Gastrocnemius medialis (tissue), 4 donors: ENCODE measurements at places on chromosomes 11 and 22. TPM values are rescaled to one million over a fixed set of nuclear protein-coding genes. Genes with fewer than 3 reads are reported as not detected.

DNA sequence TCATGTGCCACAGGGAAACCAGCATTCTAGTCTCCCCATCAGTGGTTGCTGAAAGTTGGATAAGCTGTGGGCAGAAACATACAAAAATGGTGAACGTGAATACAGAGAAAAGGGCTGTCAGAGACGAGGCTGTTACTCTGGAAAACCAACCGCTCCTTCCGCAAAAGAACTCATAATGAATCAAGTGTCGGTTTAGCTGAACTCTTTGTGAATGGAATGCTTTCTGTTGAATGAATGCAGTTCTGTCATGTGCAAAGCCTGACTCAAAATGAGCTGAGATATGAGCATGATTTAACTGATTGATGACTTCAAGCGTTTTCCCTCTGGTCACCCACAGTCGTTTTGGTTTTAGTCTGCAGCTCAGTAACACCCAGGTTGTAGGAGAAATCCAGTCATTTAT lies 298.3 kb downstream of the ETS1 start:
- no peak overlapping the region for H3K4me3 ChIP-seq
- H3K27ac ChIP-seq: no peak overlapping the region
- DNase-seq: no peak

DNA sequence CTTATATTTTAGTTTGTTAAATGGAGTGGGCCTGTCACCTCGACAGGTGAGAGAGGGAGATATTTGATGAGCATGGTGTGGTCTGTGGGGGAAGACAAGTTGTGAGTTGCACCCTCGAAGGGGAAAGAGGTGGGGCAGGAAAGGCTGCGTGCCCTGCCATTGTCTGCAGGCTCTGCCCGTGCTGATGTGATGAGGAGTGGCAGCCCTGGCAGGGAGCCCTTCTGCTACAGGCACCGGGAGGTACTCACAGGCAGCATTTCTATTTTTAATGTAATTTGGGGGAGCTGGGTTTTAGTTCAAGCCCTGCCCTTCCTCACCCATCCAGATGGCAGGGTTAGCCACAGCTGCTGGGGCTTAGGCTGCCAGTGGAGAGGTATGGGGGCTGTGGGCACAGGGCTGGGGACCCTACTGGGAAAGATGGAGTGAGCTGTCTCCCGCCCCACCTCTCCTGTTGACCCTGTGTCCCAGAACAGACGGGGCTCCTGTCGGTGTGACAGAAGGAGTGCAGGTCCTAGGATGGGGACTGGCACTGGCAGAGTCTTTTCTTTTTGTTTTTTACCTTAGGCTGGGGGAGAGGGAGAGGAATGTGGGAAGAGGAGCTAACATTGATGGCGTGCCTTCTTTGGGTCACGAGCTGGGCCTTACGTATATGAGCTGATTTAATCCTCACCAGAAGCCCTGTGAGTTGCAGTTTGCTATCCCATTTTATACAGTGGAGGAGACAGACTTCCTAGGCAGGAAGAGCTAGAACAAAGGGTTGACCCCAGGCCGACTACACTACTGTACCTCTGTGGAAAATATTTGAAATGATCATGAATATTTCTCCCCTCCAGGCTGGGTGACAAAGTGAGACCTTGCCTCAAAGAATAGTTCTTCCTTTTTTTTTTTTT lies 51.6 kb downstream of the CEP164 start:
- DNase-seq: no peak
- no peak overlapping the region for H3K27ac ChIP-seq
- peaks cover 9% of the 10 kb centered on the region for H3K36me3 ChIP-seq
- H3K4me1 ChIP-seq: no peaks in the 10 kb centered on the region

- no peak overlapping the region for H3K4me3 ChIP-seq
- no peak for DNase-seq
- peaks cover 5% of the 10 kb centered on the region for H3K27me3 ChIP-seq
- no peak overlapping the region for H3K27ac ChIP-seq
These were observed 12.8 kb downstream of the PNPLA5 start for GRCh38 chr22:43878831-43879550.

The PHLDA2 gene
- not detected for total RNA-seq

The HOATZ gene
- total RNA-seq: not detected

- no peak for DNase-seq
- H3K4me1 ChIP-seq: no peaks in the 10 kb centered on the region
- H3K27ac ChIP-seq: no peak overlapping the region
- H3K36me3 ChIP-seq: peaks cover 19% of the 10 kb centered on the region
These were observed 34.2 kb downstream of the DNHD1 start for GRCh38 chr11:6531267-6531752.

- no peaks in the 10 kb centered on the region for H3K27me3 ChIP-seq
- DNase-seq: no peak
- H3K36me3 ChIP-seq: no peaks in the 10 kb centered on the region
These were observed 10.4 kb upstream of the PPP2R1B start for GRCh38 chr11:111776398-111777093.

DNA sequence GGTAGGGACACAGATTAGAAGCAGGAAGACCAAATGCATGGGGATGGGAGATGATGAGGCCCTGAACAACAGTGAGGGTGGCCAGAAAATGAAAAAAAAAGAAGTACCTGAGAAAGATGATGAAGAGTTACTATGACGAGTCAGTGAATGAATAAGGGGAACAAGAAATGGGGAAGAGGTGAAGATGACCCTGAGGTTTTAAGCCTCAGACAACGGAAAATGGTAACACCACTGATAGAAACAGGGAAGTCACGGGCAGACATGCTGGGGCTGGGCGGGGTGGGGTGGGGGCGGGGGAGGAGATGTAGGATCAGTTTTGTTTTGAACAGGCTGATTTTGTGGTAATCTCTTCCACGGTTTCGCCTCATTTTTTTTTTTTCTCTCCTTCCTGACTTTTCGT lies 205.1 kb upstream of the CADM1 start:
- no peak for DNase-seq
- no peak overlapping the region for H3K4me3 ChIP-seq
- no peaks in the 10 kb centered on the region for H3K27me3 ChIP-seq
- H3K4me1 ChIP-seq: no peaks in the 10 kb centered on the region
- H3K36me3 ChIP-seq: no peaks in the 10 kb centered on the region
- H3K27ac ChIP-seq: no peak overlapping the region

DNA sequence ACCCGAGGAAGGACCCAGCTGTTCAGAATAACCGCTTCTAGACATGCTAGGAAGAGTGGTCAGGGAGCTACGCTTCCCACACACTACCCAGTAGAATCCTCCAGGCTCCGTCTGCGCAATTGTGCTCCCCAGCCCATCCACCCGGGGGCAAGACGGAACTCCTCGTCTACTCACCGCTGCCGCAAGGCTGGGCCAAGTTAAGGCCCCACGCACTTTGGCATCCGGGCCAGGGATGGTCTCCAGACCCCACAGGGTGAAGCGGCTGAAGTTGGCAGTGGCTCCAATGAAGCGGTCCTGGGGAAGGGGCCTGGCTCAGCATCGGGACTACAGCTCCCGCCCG lies 757 bp downstream of the RNASEH2C start:
- H3K4me3 ChIP-seq: peak overlapping the region; percentile 87
- peaks cover 47% of the 10 kb centered on the region for H3K36me3 ChIP-seq
- DNase-seq: no peak
- H3K27ac ChIP-seq: peak overlapping the region; percentile 85

DNA sequence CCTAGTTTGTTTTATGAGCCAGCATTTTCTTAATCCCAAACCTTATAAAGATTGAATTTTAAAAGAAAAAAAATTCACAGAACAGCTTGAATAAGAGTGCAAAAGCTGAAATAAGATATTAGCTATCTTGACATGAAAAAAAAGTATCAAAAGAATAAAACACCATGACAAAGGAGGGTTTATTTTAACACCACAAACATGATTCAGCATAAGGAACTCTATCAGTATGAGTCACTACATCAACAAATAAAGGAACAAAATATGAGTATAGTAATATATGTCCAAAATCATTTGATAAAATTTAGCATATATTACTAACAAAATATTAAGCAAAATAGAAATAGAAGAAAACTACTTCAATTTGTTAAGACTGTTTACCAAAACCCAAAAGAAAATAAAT lies 9.6 kb upstream of the LMO1 start:
- no peaks in the 10 kb centered on the region for H3K4me1 ChIP-seq
- H3K4me3 ChIP-seq: no peak overlapping the region
- peaks cover 13% of the 10 kb centered on the region for H3K27me3 ChIP-seq
- no peaks in the 10 kb centered on the region for H3K36me3 ChIP-seq
- no peak overlapping the region for H3K27ac ChIP-seq
- DNase-seq: no peak

- H3K27ac ChIP-seq: no peak overlapping the region
- H3K27me3 ChIP-seq: no peaks in the 10 kb centered on the region
- no peak overlapping the region for H3K4me3 ChIP-seq
- no peaks in the 10 kb centered on the region for H3K36me3 ChIP-seq
- peaks cover under 1% of the 10 kb centered on the region for H3K4me1 ChIP-seq
These were observed 7.1 kb downstream of the PLAAT4 start for GRCh38 chr11:63543711-63544110.

The HTR3B gene
- not detected for total RNA-seq

The MOGAT2 gene
- total RNA-seq: not detected

DNA sequence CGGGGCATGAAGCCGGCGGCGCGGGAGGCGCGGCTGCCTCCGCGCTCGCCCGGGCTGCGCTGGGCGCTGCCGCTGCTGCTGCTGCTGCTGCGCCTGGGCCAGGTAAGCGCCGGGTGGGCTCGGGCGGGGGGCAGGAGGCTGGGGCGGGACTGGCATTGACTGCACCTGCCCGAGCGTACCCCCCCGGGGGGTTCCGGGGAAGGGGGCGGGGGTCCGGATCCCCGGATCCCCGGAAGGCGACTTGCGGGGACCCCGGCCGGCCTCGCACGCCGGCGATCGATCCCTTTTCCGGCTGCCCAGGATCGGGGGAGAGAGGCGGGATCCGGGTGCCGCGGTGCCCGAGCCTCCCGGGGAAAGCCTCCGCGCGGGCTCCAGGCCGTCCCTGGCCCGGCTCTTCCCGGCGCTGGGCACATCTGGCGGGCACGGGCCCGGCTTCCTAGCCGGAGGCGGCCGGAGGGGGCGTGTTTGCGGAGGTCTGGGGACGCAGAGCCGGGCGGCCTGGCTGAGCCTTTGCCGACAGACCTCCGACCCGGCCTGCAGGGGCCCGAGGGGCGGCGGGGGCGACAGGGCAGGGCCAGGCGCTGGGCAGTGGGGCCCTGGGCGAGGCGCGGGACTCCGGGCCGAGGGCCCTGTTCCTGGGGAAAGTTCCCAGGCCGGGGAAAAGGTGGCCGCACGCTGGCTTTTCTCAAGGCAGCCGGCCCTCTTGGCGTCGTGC lies 705 bp downstream of the PTPRJ start:
- no peaks in the 10 kb centered on the region for H3K36me3 ChIP-seq
- peak overlapping the region; percentile 73 for H3K4me3 ChIP-seq
- H3K27ac ChIP-seq: peak overlapping the region; percentile 39
- peaks cover 12% of the 10 kb centered on the region for H3K4me1 ChIP-seq
- no peaks in the 10 kb centered on the region for H3K27me3 ChIP-seq

DNA sequence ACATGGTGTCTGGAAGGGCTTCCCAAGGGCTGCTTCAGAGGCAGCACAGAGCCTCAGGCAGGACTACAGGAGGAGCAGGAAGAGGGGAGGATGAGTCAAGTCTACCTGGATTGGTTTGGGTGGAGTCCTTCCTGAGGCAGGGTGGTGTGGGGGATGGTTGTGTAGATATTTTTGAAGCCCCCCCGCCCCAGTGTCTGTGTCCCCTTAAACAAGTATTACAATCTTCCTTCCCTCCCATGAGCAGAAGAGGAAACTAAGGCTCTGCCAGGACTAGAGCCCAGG lies 34.7 kb upstream of the FCHSD2 start:
- no peaks in the 10 kb centered on the region for H3K36me3 ChIP-seq
- H3K27me3 ChIP-seq: no peaks in the 10 kb centered on the region
- no peak overlapping the region for H3K4me3 ChIP-seq
- DNase-seq: no peak
- H3K4me1 ChIP-seq: peaks cover 25% of the 10 kb centered on the region

- no peak overlapping the region for H3K4me3 ChIP-seq
- no peaks in the 10 kb centered on the region for H3K27me3 ChIP-seq
- no peak for DNase-seq
- H3K27ac ChIP-seq: no peak overlapping the region
- H3K36me3 ChIP-seq: no peaks in the 10 kb centered on the region
These were observed 28.2 kb upstream of the JAM3 start for GRCh38 chr11:134040386-134041302.

The OR8B12 gene
- not detected for total RNA-seq

The OR51B5 gene
- total RNA-seq: not detected

- H3K27me3 ChIP-seq: no peaks in the 10 kb centered on the region
- no peak overlapping the region for H3K4me3 ChIP-seq
- no peak for DNase-seq
- peaks cover 5% of the 10 kb centered on the region for H3K36me3 ChIP-seq
- peak overlapping the region; percentile 98 for H3K27ac ChIP-seq
These were observed 51.1 kb downstream of the MED15 start for GRCh38 chr22:20558534-20558933.
